T-helper 2 cell (primary cell): ENCODE measurements at places on chromosomes 5 and 9.

GRCh38 chr9:34341659-34342295 lies 12.4 kb downstream of the NUDT2 start:
- no peak for DNase-seq

- DNase-seq: no peak
Observed at GRCh38 chr5:38739011-38739704, 106.7 kb upstream of the OSMR start.

DNA sequence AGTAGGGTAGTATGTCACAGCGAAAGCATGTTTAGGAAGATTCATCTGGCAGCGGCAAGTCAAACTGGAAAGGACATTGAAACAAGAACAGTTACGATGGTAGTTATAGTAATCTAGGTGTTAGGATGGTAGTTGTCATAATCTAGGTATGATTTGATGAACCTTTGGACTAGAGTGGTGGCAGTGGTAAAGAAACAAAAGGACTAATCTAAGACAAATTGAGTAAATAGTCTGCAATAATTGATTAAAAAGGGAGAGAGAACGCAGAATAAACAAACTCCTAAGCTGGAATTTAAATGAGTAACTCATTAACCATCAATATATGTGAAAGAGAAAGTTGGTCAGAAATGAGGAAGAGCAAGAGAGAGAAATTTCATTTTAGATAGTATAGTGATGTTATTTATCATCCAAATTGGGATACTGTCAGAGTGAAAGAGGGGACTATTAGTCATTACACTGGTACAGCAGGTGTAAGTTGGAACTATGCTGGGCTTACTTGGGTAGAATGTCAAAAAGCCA lies 56.8 kb downstream of the MTREX start:
- no peak for DNase-seq

DNA sequence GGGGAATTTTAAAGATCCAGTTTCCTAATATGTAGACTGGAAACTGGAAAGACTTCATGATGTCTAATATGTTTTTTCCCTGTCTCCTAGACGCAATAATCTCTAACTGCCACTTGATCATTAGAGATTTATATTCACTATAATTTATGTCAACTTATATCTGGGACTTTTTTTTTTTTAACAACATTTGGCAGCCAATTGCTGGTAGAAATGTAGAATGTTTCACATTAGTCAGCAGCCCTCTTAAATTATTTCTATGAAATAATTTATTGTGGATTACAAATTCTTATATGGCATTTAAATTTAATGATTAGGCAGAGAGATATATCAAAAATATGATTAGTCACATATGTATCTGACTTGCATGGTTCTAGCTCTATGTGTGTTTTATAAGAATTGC lies 48.2 kb downstream of the TMEM174 start:
- DNase-seq: no peak

- no peak for DNase-seq
Observed at GRCh38 chr5:150568663-150569062, 60.7 kb downstream of the NDST1 start.

- DNase-seq: no peak
Observed at GRCh38 chr9:110115341-110115820, 92.6 kb downstream of the C9orf152 start.

DNA sequence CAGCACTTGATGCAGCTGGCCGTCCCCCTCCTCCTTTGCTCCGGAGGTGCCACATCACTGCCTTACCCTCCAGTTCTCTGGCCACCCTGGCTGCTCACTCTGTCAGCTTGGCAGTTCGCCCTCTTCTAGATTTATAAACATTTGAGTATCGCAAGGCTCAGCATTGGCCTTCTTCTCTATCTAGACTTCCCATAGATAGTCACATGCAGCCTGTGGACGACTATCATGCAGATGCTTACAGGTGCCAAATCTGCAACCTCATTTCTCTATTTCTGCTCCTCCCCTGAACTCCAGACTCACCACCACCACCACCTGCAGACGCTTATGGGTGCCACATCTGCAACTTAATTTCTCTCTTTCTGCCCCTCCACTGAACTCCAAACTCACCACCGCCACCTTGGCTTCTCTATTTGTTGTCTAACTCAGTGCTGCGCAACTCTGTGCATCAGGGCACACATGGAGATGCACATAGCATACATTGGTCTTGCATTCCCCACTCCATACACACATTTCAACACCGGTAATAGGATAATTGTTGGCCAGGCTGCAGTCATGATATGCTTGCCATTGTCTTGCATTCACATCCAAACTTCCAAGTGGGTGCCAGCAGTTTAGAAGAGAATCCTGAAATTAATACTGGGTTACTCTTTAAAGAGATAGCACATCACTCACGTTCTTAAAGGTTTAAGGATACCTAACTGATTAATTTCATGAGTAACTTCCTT lies 1.9 kb upstream of the DAP start:
- DNase-seq: no peak
